Activated CD4-positive, alpha-beta T cell treated with anti-CD3 and anti-CD28 coated beads, Interleukin-2, amount 10 ng/mL, durations not matched to agents 24 days and 14 days (primary cell): ENCODE measurements at places on chromosomes 12 and 14.

GRCh38 chr12:87127272-87127671 is 871.1 kb upstream of the MGAT4C start:
- DNase-seq: no peak

GRCh38 chr12:57893431-57894353 is 47.2 kb upstream of the CTDSP2 start:
- no peak for DNase-seq

DNA sequence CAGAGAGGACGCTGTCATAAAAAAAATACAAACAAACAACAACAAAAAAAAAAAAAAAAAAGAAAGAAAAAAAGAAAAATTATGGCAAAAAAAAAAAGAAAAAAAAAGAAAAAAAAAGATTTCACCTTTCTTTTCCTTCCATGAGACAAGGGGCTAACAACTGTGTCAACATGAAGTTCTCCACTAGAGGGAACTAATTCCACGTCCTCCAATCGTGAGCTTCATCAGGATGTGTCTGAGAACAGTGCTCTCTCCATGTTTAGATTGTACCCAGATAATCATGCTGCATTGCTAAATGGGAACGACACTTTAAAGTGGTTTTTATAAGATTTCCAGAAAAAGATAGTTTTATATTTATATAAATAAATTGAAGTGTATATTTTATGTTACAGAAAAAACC is 96.2 kb upstream of the PTPRB start:
- DNase-seq: peak; percentile 72

- DNase-seq: no peak
Observed at GRCh38 chr12:96587691-96588090, 98.3 kb downstream of the CFAP54 start.

DNA sequence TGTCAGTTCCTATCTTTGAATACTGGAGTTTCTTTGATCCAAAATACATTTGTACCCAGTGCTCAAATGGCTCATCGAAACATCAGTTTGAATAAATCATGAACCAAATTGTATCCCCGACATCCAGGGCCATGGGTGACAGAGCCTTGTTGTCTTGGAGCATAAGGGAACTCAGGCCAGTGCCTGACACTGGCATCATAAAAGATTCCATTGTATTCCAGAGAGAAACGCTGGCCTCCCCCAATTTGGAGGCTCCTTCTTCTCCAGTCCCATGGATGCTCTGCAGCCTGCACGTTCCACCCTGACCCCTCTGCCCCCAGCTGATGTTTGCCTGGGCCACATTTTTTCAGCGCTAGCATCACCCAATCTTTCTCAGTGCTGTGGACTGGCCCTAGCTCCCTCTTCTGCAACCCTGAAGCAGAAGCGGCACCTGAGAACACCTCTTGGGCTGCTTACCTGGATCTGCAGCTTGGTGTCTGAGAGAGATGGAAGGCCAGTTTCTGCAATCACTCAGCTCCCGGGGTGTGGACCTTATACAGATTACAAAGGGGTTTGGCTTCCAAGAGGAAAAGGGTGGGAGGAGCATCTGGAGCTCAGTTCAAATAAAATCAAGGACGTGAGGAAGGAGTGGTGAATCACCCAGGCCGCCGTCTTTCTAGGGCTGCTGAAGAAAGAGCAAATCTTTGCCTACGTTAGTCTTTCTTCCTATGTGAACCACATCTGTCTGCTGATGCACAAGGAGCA is at the start of gene RNASE1:
TSS of gene RNASE1 (minus strand) at position 504 of the 744 bp plus-strand sequence. CDS start 776 bp downstream, outside the sequence.
- DNase-seq: no peak

DNA sequence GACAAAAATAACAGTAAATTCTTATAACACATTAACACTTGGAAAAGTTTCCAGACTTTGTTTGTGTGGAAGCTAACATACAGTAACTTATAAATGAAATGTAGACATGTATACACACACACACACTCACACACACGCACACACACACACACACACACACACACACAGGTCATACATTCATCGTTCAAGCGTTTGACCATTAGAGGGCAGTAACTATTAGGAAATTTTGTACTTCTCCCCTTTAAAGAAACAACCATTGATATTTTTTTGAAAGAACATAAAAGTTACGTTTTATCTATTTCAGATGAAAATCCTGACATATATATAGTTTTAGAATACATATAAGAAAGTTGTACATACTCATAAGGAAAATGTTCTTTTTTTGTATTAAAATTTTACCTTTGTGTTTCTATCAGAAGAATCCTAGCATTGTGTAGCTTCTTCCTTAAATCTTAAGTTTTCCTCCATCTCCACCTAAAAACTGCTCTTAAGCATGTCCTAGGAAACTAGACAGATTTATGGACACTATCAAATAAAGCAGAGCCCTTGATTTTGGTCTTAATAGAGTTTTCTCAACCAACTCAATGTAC is 29.0 kb downstream of the PTPRQ start:
- DNase-seq: no peak

DNA sequence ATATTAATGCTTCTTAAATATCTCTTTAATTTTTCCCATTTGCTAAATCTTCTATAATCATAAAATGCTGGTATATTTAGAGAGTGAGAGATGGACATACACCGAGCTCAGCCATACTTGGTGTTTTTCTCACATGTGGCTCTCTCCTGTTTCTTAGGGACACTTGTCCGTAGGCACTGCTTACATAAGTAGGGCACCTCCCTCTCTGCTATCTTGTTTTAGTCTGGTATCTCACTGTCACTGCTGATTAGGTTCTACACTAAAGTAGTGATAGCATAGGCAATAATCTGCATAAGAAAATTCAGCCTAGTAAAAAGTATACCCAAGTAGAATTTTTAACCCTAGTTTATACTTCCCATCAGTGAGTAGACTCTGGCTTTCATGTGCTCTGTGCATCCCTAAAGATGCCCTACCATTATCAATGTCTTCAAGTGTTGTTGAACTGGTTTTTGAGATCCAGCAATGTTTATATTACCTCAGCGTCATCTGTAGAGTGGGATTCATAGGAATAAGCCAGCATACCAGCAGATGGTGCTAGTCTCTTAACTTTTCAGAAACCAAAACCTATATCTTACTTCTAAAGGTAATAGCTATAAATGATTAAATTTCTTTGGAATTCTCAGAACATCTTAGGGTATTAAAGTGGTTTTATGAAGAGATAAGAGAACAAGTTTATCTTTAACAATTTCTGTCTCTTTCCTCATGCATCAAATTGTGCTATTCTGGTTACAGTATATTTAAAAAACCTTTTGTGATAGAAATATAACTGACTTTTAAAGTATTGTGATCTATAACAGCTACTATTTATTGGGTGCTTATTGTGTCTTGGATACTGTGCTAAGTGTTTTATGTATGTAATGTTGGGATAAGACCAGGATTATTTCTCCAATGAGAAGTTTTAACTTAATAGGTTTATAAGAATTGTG is 32.9 kb downstream of the ARID2 start:
- DNase-seq: peak; percentile 61

GRCh38 chr12:48832321-48833060 is 14.2 kb downstream of the CACNB3 start:
- no peak for DNase-seq

DNA sequence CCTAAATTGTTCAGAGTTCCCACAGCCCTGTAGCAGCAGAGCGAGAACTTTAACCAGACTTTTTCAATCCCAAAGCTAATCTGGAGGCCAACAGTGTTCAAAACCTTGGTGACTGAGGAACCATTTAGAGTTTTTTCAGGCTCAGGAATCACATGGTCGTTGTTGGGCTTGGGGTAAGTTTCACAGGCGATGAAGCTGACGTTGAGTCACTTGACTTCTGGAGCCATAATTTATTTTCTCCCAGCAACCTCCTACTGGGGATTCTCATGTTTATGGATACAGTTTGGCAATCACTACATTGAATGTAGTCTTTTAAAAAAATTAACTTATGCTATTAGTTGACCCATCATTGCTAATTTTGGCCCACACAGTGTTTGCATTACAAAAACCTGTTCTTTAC is 34.5 kb downstream of the SSPN start:
- no peak for DNase-seq

- peak; percentile 99 for DNase-seq
Observed at GRCh38 chr14:105020815-105021655, at the start of gene CDCA4. Gene CDCA4 (minus strand): TSS chr14:105021083. CDS start chr14:105011929, 9,154 bp downstream.

DNA sequence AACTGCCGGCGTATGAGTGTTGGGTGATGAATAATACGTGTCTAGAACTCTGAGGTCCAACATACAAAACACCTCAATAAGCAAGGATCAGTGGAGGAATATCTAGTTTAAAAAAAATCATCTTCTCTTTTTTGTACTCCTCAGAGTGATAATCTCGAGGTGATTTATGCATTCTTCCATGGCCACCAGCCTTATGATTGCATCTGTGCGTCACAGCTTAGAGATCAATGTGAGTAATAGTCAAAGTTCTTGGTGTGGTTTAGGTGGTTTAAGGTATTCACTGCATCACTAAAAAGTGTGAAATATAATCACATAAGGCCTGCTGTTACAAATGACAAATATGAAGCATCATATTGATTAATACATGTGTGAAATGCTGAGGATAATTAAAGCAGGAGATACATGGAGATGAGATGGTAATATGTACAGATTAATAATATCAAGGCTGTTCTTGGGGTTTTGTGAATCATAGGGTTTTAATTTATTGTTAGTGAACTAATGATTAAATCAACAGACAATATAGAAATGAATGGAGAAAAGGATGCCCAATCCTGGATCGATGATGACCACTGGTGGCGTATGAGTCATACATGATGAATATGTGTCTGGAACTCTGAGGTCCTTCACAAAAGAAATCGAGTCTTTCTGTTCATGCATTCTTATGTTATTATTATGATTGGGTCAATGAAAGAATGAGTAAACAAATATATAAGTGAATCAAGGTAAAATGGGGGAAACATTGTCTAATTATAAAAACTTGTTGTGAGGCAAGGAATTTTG is 68.8 kb upstream of the RTL1 start:
- no peak for DNase-seq

- no peak for DNase-seq
Observed at GRCh38 chr12:91180582-91181395, 1.8 kb downstream of the DCN start.

- no peak for DNase-seq
Observed at GRCh38 chr14:105408592-105408991, 10.3 kb downstream of the TEX22 start.

DNA sequence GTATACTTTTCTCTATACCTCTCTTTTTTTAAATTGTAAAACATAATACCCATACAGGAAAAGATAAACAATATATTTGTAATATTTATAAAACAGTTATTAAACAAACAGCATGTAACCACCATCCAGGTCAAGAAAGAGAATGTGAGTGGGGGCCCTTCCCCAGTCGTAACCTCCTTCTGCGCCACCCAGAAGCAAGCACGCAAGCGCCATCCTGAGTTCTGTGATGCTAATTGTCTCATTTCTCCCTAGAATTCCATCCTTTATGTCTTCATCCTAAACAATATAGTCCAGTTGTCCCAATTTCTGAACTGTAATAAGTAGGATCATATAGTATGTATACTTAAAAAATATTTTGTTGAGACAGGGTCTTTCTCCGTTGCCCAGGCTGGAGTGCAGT is 129.5 kb downstream of the EXOC5 start:
- no peak for DNase-seq

DNA sequence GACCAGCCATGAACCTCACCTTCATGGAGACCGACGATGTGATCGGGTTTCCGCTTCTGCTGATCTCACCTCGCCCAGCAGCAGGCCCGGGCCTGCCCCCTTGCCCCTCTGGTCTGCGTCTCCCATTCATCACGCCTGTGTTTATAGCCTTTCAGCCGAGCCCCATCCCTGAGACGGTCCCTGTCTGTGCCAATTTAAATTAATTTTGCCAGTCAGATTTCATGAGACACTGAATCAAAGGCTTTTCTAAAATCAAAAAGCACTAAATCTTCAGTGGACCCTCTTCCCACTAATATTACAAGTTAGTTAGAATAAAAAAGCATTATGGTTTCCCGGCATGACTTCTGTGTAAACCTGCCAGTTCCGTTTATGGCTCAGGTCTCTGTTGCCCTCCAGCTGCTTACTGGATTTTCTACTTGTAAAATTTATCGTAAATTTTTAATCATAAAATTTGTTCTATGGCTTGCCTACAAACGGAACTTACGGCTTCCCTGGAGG is 155.9 kb downstream of the ESRRB start:
- no peak for DNase-seq

DNA sequence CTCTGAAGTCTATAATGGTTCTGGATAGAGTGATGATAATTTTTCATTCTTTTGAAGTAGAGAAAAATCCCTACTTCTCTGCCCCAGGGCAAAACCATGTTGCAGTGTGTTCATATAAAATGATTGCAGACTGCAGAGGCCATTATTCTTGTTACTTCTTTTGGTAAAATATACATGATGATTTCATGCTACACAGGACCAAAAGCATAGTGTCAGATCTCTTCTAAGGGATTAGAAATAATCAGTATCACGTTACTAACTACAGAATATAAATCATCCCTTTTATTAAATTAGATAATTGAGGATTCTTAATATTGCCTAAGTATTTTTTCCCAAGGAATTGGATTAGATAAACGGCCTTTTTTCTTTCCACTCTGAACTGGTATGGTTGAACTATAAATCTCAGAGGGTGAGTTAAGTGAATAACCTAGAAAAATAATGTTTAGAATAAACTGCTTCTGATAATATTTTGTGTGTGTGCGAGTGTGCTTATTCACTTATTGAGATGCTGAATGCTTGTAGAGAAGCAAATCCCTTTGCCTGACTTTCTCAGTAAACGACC is 156.2 kb downstream of the EFCAB11 start:
- DNase-seq: no peak

- DNase-seq: peak; percentile 73
Observed at GRCh38 chr12:96047229-96048211, 12.1 kb upstream of the LTA4H start.

- no peak for DNase-seq
Observed at GRCh38 chr12:6703631-6704030, 3.0 kb upstream of the PIANP start.

- DNase-seq: no peak
Observed at GRCh38 chr14:92540472-92541048, 27.0 kb downstream of the RIN3 start.

DNA sequence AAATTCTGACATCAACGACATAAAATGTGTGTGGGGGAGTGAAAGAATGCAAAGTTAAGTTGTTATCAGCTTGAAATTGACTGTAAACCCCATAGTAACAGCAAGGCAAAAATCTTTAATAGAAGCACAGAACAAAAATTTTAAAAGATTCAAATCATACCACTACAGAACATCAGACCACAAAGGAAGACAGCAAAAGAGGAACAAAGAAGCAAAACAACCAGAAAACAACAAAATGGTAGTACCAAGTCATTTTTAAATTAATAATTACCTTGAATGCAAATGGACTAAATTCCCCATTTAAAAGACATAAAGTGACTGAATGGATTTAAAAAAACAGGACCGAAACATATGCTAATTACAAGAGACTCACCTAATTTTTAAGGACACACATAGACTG is 31.3 kb downstream of the A2M start:
- no peak for DNase-seq
